ENCODE measurements at places on chromosomes 4 and X.

DNA sequence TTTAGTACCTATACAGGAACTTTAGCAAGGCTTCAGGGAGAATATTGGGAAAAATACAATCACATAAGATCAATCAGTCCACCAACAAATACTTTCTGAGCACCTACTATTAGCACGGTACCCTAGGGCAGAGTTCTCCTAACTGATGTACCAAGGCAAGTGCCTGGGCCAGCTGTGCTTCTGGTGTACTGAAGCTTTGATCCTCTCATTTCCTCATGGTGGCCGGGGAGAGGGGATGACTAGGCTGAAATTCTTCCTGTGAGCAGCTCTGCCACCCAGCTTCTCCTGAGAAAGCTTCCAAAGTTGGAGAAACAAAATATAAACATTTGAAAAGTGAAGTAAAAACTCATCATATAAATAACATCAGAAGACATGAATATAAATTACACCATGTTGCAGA, 49.3 kb upstream of the ATOH1 start:
- DNase-seq = no peak

DNA sequence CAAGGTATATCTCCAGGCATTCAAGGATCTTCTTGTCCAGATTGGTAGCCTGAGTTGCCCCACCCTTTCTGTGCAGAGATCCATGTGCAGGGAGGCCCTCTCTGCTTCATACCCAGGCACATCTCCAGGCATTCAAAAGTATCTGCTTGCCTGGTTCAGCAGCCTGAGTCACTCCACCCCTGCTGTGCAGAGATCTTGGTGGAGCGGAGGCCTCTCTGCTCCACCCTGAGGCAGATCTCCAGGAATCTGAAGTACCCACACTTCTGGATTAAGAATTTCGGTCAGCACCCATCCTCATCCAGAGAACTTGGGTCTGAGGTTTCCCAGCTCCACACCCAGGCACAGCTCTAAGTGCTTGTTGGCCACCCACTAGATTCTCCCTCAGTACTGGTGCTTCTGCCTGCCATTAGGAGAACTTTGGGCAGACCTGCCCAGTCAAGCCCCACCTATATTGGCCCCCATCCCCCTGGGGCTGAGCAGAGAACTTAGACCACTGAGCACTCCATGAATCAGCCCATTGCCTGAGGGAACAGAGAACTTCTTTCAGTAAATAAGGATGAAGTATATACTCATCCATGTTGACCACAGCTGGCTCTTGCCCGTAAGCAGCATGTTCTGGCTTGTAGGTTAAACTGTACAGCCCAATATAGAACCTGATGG, 199.5 kb upstream of the ZCCHC13 start:
- DNase-seq = no peak

GRCh38 chr4:13454786-13455185, 29.4 kb downstream of the RAB28 start:
- DNase-seq = no peak

GRCh38 chrX:102975016-102975415, 37.9 kb downstream of the RAB40AL start:
- DNase-seq = no peak

- DNase-seq = no peak
These were observed 65.0 kb downstream of the ZFX start for GRCh38 chrX:24214568-24214967.

DNA sequence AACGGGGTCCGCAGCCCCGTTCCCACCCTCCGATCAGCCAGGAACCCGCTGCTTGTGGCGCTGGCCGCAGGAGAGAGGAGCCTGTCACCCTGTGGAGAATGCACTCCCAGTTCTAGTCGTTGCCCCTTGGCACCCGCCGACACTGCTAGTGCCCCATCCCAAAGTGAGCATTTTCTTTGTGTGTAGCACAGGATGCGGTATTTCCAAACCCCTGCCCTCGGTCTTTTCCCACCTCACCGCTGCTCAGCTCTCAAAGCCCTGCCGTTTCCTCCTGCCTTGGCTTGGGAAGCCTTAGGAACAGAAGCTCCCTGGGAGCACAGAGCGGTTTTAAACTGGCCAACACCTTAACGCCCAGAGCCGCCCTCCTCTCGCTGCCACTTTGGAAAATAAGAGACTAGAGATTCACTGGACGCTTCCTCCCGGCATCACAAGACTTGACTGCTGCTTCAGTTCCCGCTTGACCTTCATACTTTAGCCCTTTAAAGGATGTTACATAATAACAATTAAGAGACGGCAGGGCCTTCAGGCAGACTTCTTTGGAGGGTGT, 772 bp downstream of the CYP4V2 start:
- peak; percentile 49 for DNase-seq

- DNase-seq = no peak
These were observed 246.5 kb upstream of the HS3ST1 start for GRCh38 chr4:11675051-11675800.

- DNase-seq = no peak
These were observed 33.0 kb downstream of the NOP14 start for GRCh38 chr4:2930135-2930757.

GRCh38 chr4:110287130-110287529, 88.7 kb upstream of the ELOVL6 start:
- no peak for DNase-seq

GRCh38 chr4:145231906-145232700, 51.7 kb upstream of the OTUD4 start:
- peak; percentile 19 for DNase-seq

DNA sequence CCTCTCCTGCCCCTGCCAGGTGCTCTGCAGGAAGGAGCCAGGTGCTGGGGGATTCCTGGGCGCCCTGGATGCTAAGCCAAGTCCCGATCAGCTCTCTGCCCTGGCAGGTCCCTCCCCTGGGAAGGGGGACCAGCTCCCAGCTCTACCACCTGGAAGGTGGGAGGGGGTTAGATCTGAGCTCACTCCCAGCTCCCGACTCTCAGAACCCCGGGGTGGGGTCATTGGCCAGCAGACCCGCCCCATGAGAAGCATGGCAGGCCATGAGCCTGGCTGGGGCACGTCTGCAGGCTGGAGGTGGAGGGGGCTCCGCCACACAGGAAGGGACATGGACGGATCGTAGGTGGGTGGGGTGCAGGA, 83.4 kb upstream of the NKX1-1 start:
- DNase-seq = no peak

GRCh38 chr4:23889814-23890341, at the start of gene PPARGC1A:
Gene PPARGC1A (minus strand): TSS chr4:23890047. CDS start chr4:23889957, 90 bp downstream.
- DNase-seq = no peak

GRCh38 chr4:118968005-118968404, 79.4 kb downstream of the SYNPO2 start:
- no peak for DNase-seq

GRCh38 chr4:105145156-105145902, 1.3 kb upstream of the TET2 start:
- DNase-seq = no peak

DNA sequence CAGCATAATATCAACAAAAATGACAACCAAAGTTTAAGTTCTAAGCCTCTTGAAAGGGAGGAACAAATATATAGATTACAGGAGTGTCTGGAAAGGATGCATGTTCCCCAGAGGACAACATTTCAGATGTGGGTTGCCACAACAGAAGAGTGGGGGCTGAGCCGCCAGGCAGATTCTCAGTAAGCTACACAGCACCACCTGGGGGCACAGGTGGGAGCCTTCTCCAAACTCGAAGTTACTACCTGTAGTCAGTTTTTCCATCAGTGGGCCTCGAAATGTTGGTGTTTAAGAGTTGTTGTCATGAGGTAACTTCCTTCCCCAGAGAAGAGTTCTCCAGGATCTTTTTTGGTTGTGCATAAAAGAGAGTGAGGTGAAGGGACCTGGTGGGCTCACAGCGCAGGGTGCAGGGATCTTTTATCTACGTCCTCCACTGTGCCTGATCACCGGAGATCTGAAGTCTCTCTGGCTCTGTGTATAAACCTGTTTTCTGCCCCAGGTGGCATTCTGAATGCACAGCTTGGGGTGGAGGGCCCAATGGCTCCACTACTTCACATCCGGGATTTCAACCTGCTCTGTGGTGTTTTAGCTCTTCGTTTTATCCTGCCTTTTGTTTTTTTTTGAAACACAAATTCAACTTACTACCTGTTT, 58.4 kb upstream of the STS start:
- no peak for DNase-seq

- DNase-seq = no peak
These were observed 103.0 kb upstream of the MBNL3 start for GRCh38 chrX:132591719-132592275.

GRCh38 chrX:127259742-127260141, 440.2 kb downstream of the PRR32 start:
- no peak for DNase-seq

GRCh38 chr4:2836391-2836859, 7.2 kb upstream of the ADD1 start:
- no peak for DNase-seq

DNA sequence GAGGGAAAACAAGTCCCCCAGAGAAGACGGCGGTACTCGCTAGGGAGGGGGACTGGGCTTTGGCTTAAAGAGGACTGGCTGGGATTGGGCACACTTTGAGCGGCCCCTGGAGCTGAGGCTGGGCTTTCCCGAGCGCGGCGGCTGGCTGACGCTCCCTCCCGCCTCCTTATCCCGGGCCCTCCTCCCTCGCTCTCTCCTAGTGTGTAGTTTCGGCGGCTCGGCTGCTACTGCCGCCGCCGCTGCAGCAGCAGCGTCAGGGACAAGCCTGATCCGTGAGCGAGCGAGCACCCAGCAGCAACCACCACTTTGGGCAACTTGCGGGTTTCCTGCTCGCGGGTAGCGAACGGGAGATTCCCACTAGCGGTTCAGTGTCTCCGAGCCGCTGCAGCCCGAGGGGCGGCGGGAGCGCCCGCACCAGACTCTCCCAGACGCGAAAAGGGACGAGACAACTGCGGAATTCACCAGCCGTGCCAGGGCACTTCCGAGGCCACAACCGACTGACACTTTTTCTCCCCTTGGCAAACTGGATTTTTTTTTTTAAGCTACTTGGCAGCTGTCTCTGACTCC, 632 bp upstream of the PCDH7 start:
- peak; percentile 78 for DNase-seq

DNA sequence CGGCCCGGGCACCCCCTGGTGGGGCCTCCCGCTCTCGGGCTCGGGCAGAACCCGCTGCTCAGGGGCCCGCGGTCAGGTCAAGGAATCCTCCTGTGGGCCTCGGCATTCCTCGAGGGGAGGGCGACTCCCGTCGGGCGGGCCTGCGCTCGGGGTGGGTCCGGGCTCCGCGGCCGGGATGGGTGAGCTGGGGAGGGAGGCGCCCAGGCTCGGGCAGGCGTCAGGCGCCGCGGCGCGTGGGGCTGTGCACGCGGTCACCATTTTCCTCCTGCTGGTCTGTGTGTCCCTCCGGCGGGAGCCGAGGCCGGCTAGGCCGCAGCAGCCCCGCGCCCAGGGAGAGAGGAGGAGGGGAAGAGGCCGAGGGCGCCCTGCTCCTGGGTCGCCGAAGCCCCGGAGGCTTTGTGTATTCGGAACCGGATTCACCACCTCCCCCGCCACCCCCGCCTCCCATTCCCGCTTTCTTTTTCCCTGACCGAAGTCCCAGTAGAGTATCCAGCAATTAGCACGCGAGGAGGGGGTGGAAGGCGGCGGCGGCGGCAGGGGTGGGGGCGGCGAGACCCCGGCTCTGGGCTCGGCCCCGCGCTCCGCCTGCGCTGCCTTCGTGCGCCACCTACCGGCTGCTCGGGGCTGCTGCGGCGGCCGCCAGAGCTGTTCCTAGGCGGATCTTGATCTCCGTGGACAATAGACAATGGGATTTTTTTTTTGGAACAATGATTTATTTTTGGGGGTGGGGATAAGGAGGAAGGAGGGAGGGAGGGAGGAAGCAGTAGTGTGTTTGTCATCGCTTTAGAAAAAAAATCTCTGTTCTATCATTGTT, 99.0 kb upstream of the MAML3 start:
- peak; percentile 56 for DNase-seq

GRCh38 chr4:74324262-74324661, 16.0 kb downstream of the EPGN start:
- DNase-seq = no peak

DNA sequence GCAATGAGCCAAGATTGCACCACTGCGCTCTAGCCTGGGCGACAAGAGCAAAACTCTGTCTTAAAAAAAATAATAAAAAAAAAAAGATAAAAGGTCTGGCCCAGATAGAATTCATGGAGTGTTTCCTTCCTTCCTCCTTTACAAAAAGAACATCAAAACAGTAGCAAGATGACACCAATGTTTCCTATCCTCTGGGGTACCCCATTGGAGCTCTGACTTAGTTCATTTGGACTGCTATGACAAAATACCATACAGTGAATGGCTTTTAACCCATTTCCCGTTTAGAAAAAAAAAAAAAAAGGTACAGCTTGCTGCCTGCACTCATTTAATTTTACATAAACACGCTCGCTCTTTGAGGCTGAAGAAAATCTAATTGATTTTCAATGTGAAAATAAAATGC, 89.9 kb upstream of the PRKX start:
- DNase-seq = no peak

GRCh38 chrX:13005661-13006473, 31.0 kb downstream of the TMSB4X start:
- DNase-seq = no peak

GRCh38 chrX:31228909-31229308, 157.1 kb upstream of the FTHL17 start:
- DNase-seq = no peak

- DNase-seq = no peak
These were observed 12.6 kb downstream of the ADD1 start for GRCh38 chr4:2856266-2856665.

DNA sequence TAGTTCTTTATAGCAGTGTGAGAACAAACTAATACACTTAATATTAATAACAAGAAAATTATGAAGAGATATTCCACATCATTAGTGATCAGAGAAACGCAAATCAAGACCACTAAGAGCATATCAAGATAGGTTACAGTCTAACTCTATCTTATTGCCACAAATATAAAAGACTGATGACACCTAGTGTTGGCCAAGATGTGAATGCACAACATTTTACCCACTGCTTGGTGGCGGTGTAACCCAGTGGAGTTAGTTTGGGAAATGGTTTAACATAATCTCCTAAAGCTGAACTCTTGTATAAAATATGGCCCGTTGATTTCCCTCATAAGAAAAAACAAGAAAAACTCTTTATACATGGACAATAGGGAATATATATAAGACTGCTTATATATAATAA, 92.4 kb downstream of the SLITRK2 start:
- no peak for DNase-seq

DNA sequence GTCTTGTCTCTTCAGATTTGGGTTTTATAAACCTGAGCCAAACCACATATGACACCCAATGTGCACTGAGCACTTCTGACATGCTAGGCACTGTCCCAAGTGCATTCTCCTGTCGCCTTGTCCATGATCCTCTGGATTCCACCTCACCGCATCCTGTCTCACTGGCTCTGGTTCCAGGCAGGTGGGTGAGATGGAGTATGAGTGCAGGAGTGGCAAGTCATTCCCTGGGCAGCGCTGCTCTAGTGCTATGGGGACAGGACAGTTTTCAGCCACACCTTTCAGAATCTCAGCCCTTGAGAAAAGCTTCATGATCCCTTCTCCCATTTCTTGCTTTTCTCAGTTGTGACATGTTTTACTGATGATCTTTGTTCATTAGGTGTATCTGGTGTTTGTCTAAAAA, 66.4 kb downstream of the NSD2 start:
- DNase-seq = no peak

DNA sequence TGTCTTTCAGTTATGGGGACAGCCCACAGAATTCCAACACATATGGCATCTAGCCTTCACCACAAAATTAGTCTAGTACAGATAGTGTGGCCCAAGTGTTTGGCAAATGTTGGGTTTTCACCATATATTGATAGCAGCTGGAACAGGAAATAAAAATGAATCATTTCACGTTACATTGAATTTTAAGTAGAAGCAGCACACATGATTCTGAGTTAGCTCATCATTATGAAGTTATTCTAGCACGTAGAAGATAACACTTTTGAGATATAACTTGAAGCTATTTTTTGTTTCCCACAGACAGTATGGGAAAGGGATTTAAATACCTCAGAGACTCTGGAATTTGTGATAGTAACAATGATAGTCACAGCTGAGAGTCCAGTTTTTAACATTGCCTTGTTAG, 118.7 kb downstream of the FAT4 start:
- DNase-seq = peak; percentile 1

All from hepatic stellate cell (primary cell).